ENCODE measurements at places on chromosomes 7 and 10.
A peak's percentile ranks its signal among the peaks of the same experiment; 100 is the strongest.

DNA sequence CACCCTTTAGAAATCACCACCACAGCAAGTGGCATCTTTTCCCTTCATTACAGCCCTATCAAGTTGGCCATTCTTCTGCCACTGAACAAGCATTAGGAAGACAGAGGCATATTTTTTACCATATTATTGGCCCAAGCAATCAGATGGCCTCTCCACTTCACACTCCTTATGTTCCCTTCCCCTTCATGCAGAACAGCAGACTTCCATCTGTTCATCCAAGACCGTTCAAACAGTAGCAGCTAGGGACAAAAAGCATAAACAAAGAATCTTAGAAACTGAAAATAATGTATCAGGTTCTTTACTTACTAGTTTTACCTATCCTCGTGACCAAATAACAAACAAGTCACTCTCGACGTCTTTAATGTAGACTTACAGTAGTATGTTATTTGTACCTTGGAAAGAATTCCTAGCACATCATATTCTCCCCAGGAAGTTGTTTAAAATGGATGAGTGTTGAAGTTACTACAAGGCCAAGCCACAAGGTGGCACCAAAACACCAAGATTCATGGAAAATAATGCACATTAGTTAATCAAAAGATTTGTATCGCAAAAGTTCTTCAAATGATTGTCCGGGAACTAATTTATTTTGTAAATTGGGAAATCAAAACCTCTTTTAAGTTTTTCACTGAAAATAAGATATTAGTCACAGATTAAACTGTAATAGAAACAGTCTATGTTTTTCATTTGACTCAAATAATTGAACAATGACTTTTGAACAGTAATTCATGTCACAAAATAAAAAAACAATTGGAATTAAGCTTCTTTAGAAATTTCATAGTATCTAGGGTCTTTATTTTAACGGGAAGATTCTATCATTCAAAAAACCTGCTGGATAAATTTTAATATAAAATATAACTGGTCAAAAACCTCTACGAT lies 112.1 kb downstream of the VPS41 start:
- DNase-seq = peak; percentile 8

DNA sequence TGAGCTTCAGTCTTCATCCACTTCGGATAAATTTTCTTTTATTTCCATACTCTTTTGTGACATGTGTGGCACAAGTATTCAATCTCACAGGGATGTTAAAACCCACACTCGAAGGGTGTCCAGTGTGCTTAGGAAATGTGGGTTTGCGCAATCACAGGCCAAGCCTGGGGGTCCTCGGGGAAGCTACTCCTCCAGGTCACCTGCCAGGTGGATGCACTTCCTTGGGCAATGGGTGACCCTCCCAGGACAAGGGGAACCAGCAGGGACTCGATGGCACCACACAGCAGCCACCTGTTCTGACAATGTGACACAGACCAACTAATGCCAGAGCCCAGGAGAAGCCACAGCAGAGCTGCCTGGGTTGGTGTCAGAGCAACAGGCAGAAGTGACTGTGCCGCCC lies 39.0 kb downstream of the PARP12 start:
- DNase-seq = no peak

- no peak for DNase-seq
Observed at GRCh38 chr10:133465950-133466474, 12.3 kb downstream of the SCART1 start.

DNA sequence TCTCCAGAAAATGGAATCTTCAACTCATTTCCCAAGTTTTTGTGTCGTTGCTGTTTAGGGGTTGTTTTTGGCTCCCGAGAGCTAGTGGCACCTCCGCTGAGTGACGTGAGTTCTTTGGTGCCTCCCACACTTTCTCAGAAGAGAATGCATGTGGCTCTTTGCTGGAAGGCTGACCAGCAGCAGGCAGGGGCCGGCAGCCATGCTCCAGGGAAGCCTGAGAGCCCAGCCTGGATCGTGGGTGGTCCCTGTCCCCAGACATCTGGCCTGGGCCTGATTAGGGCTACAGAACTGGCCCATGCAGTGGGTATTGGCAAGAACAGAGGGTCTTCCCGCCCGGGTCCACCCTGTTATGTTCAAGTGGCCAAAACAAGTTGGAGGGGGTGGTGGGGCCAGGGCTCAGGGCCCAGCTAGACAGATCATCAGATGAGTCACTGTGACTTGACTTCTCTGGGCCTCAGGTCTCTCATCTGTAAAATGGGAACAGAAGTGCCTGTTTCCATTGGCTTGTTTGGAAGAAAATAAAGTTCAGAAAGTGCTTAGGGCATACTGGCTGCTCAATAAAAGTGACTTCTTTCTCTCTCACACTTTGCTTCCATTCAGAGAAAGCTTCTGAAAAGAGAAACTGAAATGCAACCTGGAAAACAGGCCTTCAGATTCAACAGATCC lies 83.1 kb downstream of the STRA8 start:
- DNase-seq = no peak

DNA sequence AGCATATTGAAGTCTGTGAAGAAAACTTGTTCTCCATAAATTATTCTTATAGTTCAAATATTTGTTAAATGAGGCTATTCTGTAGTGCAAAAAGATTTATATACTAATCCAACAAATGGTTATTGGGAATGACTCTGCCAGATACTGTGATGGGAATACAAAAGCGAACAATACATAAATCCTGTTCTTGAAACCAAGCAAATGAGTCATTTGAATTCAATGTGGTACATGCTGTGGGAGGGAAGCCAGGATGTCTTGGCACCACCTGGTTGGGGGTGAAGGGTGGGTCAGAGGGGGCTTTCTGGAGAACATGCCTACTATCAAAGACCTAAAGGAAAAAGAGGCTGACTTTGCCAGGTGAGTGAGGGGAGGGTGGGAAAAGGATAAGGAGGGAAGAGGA lies 594.2 kb downstream of the CALN1 start:
- DNase-seq = no peak

Data from MV-4-11 (cell line).